Stimulated activated CD4-positive, alpha-beta T cell treated with anti-CD3 and anti-CD28 coated beads, Interleukin-4, amount 100 ng/mL, for 48 hours (primary cell): ENCODE measurements at places on chromosomes 6 and 20.
A peak's percentile ranks its signal among the peaks of the same experiment; 100 is the strongest.

GRCh38 chr20:7667194-7667593 lies 273.1 kb downstream of the HAO1 start:
- no peak for DNase-seq

DNA sequence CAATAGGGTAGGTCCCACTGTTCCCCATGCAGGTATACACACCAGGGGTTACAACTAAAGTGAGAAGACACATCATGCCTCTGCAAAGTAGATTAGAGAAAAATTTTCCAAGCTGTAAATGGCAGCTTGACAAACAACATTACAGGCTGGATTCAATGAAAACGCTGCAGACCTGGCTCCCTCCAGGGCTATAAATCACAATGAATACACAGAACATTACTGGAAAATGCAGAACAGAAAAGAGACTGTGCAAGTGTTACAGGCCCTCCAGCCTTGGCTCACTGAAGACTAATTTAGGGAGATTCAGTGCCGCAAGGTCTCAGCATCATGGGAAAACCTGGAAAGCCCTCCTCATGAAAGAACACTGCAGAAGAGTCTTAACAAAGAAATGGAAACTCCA lies 207.8 kb downstream of the KHDC1L start:
- no peak for DNase-seq

DNA sequence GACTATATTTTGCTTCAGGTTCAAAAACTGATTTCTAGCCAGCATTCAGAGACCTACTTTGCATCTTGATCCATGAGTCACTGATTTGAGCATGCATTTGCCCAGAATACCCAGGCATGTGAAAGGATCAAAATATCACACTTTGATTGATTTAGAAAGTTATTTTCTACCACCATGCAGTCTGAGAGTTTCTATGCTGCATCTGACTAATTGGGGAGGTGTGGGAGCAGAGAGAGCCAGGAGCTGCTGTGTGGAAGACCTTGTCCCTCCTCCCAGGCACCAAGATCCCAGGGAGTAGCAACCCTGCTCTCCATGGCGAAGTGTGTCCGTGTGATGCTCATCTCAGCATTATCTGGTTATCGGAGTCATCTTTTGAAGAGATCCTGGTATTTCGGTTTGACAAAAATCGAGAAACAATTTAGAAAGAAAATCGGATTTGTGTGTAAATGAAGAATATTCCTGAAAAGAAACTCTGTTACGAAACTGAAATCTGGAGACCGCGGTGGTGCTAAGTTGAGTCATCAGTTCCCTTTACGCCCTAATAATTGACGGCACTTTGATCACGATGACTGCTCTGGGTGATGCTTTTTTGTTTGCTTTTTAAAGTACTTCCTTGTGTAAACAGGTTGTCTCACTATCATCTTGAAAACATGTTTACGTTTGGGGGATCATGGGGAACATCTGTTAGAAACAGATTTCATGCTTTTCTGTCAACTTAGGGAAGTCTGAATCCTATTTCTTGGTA lies 193.4 kb downstream of the BACH2 start:
- peak; percentile 48 for DNase-seq

- no peak for DNase-seq
Measured at GRCh38 chr6:70351461-70351860, 48.6 kb upstream of the COL9A1 start.

DNA sequence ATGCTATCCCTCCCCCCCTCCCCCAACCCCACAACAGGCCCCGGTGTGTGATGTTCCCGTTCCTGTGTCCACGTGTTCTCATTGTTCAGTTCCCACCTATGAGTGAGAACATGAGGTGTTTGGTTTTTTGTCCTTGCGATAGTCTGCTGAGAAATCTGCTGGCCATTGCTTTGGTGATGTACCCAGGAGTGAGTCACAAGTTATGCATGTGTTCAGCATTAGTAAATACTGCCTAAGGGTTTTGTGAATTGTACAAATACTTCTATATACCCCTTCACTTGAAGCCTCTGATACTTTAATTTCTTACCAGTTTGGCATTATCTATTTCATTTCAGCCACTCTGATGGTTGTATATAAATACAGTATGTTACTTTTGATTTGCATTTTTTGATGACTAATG lies 711.3 kb upstream of the GJE1 start:
- no peak for DNase-seq

GRCh38 chr6:42025845-42026243 lies 24.5 kb upstream of the TAF8 start:
- no peak for DNase-seq

- DNase-seq: no peak
Measured at GRCh38 chr6:43895656-43896328, 125.8 kb downstream of the VEGFA start.

DNA sequence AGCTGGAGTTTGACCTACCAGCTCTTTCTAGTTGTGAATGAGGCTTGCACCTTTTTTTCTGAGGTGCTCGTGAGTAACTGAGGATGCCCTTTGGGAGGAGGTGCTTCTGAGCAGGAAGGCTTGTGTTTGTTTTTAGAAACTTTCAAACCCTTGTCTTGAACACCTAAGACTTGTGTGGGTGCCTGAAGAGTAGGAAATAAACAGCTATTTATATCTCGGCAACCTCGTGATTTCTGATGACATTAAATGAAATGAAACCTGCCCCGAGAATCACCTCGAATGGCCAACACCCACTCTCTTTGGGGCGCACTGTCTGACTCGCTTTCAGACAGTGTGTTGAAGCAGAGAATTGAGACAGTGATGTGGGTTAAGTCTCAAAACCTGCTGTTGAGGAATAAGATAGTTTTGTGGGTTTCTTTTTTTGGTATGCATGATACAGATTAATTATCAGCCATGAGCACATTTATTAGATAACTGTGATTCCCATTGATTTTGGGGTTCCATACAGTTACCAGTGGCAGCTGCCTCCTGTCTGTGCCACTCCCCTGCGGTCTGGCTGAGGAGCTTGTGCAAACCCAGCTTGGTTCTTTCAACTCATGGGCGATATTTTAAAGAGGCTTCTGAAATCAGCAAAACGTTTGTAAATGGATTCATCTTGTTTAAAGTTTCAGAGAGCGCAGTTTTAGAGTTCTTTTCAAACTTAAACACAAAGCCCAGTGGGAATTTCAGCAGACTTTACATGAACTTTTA lies 8.4 kb downstream of the IRF4 start:
- DNase-seq: no peak
